Neural cell (in vitro differentiated cells): ENCODE measurements at places on chromosomes 6 and 20. TPM values are rescaled to one million over a fixed set of nuclear protein-coding genes. Genes with fewer than 3 reads are reported as not detected.

Gene COL10A1
- polyA plus RNA-seq: not detected in 2 replicates

Gene KIF25
- polyA plus RNA-seq: not detected in 2 replicates

Gene LTB
- polyA plus RNA-seq: not detected in 2 replicates

Gene IP6K3
- not detected in 2 replicates for polyA plus RNA-seq

Gene ZKSCAN8
- polyA plus RNA-seq: 17.2 and 22.0 TPM in 2 replicates

Gene PROKR2
- polyA plus RNA-seq: not detected in 2 replicates

Gene L3MBTL1
- polyA plus RNA-seq: 22.0 and 24.4 TPM in 2 replicates

Gene SLC22A16
- polyA plus RNA-seq: not detected in 2 replicates

Gene CLPSL2
- polyA plus RNA-seq: not detected in 2 replicates

Gene AVP
- polyA plus RNA-seq: not detected in 2 replicates

Gene NUP43
- 20.9 and 26.9 TPM in 2 replicates for polyA plus RNA-seq

Gene FIG4
- polyA plus RNA-seq: 35.4 and 36.9 TPM in 2 replicates

Gene FAM83C
- not detected in 2 replicates for polyA plus RNA-seq

Gene CCN6
- not detected in 2 replicates for polyA plus RNA-seq

Gene ACTL10
- not detected in 2 replicates for polyA plus RNA-seq

Gene ULBP2
- polyA plus RNA-seq: 1.5 and 2.8 TPM in 2 replicates
